ENCODE measurements at places on chromosomes 3 and 15.

DNA sequence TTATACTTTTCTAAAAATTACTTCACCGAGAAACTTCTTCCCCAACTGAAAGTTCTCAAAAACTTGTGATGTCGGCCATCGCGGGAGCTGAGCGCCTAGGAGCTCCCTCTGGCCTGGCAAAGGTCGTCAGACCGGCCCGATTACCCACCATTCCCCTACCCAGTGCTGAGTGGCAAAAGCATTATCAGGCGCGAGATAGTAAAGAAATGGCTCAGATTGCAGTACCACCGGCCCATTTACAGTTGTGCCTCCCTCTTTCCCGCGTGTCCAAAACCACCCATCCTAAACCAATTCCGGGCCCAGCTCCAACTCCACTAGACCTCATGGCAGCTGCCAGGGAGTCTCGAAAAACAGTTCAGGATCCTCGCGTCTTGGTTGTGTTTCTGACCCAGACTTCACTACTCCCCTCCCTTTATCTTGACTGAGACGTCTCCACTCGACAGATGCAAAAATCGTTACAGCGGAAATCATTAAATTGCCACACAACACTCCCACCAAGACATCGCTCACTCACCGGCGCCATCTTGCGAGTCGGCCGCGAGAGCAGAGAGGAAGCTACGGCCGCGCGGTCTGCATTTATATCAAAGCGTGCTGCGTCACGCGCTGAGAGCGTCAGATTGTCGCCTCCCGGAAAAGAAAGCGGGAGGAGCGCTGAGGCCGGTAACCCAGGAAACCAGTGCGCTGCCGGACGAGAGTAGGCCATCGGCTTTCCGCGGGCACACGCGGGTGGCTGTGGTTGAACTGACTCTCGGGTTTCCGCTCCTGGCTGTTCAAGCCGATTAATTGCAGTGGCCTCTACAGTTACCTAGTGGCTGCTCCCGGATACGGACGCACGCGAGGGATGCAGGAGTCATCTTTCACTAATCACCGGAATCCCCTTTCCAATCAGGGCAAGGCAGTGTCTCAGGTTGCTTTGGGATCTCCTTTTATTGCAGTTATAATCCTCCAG lies at the start of gene RPL22L1:
Gene RPL22L1, minus strand, starts transcription at position 551 of the 949 bp plus-strand sequence. Its CDS starts 28 bp downstream, at position 523.
- DNase-seq = peak; percentile 94

DNA sequence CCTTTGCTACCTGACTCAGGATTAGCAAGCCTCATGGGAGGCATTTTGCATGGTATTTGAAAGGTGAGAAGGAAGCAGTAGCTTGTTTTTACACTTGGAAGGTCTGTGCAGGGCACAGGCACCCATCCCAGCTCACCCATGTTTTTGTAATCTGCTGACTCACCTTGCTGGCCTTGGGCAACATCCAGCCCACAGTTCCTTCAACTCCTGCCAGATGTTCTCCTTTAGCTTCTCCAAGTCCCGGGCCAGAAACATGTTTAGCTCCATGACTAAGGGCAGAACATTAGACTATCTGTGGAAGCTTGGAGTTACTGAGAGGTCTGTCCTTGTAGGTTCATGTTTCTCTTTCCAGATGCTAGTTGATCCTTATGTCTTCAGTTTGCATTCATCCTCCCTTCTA lies 12.4 kb upstream of the ZNF770 start:
- DNase-seq = no peak

DNA sequence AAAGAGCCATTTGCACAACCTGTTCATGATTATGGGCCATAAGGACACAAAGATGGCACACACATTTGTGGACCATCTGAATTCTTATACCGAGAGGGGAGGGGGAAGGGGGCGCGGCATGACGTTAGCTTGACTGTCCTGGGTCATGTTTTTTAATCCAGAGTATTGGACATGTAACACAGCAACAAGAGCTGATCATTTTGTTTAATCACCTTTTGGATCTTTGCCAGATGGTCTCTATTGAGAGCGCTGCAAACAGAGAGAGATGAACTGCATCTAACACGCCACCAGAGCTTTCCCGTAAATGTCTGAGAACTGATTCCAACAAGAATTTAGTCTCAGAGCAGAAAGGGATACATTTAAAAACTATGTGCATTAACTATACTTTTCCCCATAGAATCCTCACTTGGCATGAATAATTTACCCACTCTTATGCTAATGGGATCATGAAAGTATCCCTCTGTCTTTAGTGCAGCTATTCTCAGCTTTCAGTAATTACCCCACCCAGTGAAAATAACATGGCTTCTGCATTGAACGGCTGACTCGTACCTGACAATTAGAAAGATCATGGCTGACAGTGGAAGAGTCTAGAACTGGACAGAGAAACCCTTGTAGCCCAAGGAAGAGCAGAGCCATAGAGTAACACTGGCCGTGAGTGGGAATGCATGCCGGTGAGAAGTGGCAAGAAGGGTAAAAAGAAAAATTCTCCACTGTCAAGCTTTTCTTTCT lies 22.6 kb downstream of the MEIS2 start:
- DNase-seq = no peak

- DNase-seq = no peak
These were observed 66.2 kb downstream of the CORO2B start for GRCh38 chr15:68644996-68645395.

GRCh38 chr15:51333571-51333970 lies 4.8 kb downstream of the CYP19A1 start:
- no peak for DNase-seq

DNA sequence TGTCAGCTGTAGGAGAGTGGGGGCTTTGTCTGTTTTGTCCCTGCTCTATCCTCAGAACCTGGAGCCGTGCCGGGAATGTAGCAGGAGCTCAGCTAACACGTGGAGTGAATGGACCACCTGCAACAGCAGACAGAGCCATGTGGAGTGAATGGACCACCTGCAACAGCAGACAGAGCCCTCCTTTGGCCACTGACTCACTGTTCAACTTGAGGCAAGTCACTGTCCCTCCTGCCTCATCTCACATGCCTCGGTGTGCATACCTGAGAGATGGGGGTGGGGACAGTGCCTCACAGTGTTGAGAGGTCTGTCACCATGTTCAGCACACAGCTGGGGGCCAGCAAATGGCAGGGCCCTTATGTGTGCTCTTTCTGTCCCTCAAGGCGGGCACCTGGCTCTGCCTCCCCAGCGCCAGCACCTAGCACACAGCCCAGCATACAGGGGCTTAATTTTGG lies 27.9 kb downstream of the FEM1B start:
- DNase-seq = no peak

DNA sequence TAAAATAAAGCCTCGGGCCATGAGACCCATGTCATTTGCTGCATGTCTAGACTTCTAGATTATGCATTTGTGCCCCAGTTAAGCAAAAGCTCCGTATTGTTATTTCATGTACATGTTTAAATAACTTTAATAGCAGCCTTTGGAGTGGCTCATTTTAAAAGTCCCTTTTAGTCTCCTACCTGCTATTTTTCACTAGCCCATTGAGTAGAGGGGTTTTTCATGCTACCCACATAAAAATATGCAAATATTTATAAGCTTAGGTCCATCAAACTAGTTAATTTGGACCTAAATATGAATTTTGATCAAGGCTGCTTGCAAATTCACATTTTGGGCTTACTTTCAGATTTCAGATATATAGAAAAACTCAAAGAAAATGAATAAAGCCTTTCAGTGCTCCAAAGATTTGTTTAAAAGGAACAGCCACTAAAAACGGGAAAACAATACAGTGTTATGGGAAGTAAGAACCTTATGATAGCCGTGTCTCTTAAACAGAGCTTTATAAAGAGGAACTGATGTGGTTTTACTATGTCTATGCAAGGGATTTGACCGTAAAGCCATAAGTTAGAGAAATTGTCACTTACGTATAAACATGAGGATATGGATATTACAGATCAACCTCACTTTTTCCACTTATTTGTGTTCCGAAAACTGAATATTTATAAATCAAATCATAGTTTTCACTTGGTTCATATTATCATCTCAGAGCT lies 30.0 kb downstream of the FILIP1L start:
- no peak for DNase-seq
